Cardiac septum (tissue), 1 donor: ENCODE measurements at places on chromosomes 12 and 14.

DNA sequence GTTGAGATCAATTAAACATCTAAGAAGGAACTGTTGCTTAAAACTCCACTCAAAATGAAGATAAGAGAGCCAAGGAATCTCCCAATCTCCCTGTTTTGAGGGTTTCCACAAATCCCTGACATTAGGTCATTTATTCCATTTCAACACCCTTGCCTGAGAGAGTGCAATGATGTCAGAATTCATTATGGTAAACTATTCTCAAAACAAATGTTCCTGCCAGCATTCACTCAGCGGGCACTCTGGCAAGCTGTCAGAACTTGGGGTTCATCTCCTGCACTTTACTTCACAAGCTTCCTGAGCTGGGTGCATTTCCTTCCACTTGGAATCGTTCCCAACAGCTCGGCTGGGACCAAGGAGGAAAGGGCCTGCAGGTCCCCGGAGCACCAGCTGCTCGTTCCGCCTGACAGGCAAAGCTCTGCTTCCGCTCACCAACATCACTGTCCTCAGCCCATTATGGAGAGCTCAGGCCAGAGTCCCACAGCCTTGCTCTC lies 117.8 kb downstream of the TTC7B start:
- no peak for DNase-seq

DNA sequence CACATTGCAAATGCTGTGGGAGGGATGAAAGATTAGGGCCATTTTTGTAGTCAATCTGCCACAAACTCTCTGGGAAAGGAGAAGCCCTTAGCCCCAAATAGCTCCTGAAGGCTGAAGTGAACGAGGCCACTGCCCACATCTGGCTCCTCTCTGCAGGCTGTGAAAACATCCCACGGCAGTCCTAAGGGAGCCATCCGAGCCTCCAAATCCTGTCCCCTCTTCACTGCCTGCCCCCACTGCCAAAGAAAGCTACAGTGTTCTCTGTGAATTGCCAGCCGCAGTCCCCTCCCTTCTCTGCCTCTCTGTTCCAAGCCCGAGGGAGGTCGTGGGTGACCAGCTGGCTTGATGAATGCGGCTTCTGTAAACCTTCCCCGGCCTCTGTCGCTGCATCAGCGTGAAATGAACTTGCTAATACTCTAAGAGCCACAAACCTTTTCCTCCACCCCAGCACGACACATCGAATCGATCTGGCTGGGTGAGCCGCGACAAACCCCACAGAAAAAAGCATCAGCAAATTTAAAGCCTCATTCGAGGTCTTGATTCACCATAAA lies 180.7 kb upstream of the NRXN3 start:
- DNase-seq: no peak

DNA sequence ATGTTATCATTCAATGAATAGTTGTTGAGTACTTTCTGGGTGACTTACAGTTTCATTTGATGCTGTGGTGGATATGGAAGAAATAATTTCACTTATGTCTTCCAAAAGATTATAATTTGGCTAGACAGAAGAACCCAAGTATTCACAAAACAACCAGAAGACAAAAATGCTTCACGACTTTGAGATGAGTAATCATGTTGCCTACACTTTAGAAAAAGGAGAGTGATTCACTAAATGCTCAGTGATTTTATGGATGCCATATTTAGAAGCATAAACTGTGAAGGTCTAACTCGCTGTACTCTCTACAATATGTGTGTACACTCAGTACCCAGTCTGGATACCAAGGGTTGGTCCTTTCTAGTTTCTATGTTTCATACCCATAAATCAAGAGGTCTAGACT lies 101.3 kb upstream of the E2F7 start:
- DNase-seq: no peak

GRCh38 chr12:32062881-32063280 lies 43.8 kb upstream of the BICD1 start:
- no peak for DNase-seq

DNA sequence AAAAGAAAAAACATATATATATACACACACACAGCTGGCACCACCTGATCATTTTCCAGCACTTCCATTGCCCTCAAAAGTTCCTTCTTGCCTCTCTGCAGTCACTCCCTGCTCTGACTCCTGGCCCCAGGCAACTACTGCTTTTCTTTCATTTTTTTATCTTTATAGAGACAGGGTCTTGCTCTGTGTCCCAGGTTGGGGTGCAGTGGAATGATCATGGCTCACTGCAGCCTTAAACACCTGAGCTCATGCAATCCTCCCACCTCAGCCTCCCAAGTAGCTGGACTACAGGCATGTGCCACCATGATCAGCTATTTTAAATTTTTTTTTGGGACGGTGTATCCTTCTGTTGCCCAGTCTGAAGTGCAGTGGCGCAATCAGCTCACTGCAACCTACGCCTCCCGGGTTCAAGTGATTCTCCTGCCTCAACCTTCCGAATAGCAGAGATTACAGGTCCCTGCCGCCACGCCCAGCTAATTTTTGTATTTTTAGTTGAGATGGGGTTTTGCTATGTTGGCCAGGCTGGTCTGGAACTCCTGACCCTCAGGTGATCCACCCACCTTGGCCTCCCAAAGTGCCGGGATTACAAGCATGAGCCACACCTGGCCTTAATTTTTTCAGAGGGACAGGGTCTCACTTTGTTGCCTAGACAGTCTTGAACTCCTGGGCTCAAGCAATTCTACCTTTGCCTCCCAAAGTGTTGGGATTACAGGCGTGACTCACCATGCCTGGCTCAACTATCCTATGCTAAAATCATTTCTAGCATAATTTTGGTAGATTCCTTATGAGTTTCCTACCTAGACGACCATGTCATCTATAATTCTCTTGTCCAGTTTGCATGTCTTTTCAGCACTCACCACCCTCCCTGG lies 7.8 kb downstream of the HSP90AA1 start:
- no peak for DNase-seq

GRCh38 chr12:116384691-116385485 lies 107.4 kb upstream of the MED13L start:
- no peak for DNase-seq

GRCh38 chr12:51401900-51402299 lies 10.7 kb upstream of the GALNT6 start:
- DNase-seq: no peak

- peak; percentile 87 for DNase-seq
Observed at GRCh38 chr12:132766380-132767085, 4.9 kb upstream of the ANKLE2 start.

DNA sequence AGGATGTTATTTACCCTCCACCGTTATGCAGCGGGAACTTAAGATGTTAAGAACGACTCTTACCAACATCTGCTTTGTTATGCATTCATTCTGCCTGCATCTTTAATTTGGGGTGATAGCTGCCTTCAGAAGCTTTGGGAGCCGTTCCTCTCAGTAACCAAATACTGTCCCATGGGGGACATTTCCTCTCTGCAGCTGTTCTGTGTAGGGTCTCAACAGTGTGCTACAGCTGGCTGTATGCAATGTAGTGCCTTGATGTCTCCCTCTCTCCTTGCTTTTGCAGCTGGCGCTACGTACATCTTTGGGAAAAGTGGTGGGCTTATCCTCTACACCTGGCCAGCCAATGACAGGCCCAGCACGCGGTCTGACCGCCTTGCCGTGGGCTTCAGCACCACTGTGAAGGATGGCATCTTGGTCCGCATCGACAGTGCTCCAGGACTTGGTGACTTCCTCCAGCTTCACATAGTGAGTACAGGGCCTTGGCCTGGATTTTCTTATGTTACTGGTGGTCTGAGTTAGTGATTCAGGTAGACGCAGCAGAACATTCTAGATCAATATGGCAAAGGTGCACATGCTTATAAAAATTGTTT lies 744.3 kb downstream of the DIO2 start:
- DNase-seq: no peak

DNA sequence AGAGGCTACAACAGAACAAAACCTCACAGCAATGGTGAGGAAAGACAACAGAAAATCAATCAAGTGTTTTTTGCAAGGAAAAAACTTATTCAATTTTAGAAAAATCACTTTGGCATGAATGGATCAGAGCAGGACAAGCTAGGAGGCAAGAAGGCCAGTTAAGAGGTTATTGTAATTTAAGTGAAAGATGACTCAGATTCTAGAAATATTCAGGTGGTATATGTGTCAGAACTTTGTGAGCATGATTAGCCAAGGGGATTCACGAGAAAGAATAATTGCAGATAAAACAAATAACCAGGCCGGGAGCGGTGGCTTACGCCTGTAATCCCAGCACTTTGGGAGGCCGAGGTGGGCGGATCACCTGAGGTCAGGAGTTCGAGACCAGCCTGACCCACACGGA lies 12.7 kb downstream of the GCH1 start:
- no peak for DNase-seq

- DNase-seq: peak; percentile 65
Observed at GRCh38 chr12:52370926-52371608, 3.8 kb upstream of the KRT85 start.

DNA sequence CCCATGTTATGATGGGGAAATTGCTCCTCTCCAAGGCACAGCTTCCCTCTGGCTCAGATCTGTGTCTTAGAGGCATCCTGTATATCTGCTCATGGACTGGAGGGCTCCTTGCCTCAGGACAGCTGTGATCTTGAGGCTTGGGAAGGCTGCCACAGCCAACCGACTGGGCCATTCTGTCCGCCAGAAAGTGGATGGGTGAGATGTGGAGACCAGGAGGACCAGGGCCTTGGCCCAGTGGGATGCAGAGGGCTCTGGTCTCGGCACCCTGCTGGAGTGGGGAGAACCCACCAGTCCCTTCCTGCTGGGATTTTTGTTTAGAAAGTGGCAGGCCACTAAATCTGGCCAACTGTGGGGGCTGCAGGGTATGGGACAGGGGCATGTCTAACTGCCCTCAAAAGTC lies 148.6 kb downstream of the CALM1 start:
- DNase-seq: no peak

DNA sequence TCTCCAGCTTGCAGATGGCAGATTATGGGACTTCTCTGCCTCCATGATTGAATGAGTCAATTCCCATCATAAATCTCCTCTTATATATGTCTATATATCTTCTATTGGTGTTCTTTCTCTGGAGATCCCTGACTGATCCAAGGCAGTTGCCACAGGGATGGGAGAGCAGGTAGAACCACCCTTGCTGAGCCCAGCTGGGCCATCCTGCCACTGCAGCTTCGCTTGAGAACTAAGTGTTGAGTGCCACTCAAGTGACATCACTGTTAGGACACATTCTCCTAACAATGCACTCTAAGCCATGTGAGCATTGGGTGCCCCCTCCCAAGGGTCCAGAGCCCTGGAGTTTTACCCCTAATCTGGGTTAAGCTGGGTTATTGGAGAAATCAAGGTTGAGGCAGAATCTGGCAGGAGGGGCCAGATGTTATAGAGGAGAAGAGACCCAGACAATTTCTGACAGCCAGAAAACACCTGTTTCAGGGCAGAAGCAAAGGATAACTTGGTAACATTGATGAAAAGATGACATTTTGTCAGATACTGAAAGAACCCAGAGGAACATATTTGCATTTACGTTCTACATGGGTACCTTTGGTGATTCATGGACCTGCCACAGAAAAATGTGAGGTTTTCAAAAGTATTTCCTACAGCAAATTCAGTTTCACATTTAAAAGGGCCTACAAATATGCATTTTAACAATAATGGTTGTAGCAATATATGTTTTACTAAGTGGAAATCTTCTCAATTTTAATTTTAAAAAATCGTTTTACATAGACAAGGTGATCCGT lies 57.2 kb upstream of the MAX start:
- no peak for DNase-seq

GRCh38 chr12:68482660-68483059 lies 128.0 kb upstream of the RAP1B start:
- no peak for DNase-seq

- no peak for DNase-seq
Observed at GRCh38 chr12:97075161-97075933, 168.3 kb downstream of the NEDD1 start.

DNA sequence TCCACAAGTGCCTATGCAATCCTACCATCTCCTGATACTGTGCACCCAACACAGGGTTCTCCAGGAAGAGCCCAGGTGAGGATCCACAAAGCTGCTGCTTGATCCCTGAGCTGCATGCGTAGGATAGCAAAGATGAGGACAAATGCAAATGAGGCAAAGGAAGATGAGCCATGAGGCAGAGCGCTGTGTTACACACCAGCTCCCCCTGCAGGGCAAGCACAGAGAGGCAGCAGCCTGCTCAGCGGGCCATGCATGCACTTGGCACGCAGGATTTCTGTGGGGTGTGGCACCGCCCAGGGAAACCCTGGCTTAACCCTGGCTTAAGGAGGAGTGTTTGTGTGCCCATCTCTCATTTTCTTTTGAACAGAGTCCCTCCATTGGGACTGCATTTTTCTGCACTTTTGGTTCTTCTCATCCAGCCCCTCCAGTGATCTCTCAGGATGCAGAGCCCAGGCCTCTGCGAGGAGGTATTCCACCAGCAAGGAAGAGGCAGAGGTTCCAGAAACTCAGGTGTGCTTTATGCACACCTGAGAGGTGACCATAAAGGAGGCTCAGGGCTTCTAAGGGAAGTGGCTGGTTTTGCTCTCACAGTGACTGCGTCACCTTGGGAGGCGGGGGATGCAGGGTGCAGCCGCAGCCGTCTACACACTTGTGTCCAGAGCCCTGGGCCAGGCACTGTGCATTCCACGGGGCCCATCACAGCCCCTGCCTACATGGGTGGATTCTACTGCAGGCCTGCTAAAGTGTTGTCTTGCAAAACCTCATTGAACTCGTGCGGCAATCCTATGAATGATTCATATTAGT lies 973.3 kb upstream of the TMEM132C start:
- DNase-seq: peak; percentile 63

DNA sequence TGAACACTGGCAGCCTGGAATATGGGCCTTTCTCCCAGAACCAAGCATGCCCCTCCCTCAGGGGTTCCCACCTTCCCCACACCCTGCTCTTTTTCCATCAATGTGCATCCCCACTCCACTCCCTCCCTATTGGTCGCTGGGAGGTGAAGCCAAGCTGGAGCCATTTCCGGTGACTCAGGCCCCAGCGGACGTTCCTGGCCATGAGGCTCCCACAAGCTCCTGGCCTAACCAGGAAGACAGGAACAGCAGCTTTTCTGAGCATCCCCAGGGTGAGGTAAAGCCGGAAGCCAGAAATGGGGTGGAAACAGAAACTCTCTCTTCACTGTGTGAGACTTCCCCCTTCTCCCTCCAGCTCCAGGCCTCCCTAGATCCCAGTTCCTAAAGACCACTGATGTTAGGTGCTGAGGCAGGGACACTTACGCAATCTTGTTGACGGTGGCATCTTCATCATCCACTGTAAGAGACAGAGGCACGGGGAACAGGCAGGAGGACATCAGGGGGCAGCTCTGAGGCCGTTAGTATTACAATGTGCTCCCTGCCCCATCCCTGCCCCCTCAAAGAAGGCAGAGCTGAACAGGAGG lies 5.1 kb downstream of the LMBR1L start:
- DNase-seq: no peak

- no peak for DNase-seq
Observed at GRCh38 chr12:122987086-122987951, 6.8 kb downstream of the ARL6IP4 start.

DNA sequence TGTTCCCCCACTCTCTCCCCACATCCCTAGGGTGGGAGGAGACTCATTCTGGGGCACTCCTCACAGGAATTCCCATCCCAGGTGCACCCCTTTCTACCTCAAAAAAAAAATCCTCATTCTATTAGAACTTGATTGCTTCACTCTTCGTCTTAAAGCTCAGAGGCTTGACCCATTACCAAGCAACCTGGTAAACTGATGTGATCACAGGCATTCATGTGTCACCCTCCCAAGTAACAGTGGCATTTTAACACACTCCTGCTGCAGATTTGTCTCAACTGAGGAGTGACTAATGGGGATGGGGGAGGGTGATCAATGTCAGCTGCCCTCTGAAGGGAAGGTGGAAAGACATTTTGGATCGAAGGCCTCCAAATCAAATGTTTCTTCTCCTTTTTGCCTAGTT lies 78.1 kb upstream of the PTHLH start:
- DNase-seq: no peak
